ENCODE measurements at places on chromosomes 11 and 22.

GRCh38 chr11:64225608-64226506 is at the start of the genes NUDT22 and TRPT1:
Gene NUDT22 (plus strand): TSS chr11:64226274. CDS start chr11:64226653, 379 bp downstream.
Gene TRPT1 (minus strand): TSS chr11:64226186. CDS start chr11:64225860, 326 bp downstream.
- DNase-seq = peak; percentile 89

GRCh38 chr11:35207471-35208403 is 68.8 kb downstream of the CD44 start:
- DNase-seq = no peak

GRCh38 chr11:112229746-112230433 is 3.7 kb downstream of the PTS start:
- no peak for DNase-seq

- DNase-seq = no peak
Observed at GRCh38 chr11:70760416-70761020, 362.2 kb downstream of the CTTN start.

GRCh38 chr11:31865606-31866300 is 54.6 kb upstream of the PAX6 start:
- DNase-seq = no peak

DNA sequence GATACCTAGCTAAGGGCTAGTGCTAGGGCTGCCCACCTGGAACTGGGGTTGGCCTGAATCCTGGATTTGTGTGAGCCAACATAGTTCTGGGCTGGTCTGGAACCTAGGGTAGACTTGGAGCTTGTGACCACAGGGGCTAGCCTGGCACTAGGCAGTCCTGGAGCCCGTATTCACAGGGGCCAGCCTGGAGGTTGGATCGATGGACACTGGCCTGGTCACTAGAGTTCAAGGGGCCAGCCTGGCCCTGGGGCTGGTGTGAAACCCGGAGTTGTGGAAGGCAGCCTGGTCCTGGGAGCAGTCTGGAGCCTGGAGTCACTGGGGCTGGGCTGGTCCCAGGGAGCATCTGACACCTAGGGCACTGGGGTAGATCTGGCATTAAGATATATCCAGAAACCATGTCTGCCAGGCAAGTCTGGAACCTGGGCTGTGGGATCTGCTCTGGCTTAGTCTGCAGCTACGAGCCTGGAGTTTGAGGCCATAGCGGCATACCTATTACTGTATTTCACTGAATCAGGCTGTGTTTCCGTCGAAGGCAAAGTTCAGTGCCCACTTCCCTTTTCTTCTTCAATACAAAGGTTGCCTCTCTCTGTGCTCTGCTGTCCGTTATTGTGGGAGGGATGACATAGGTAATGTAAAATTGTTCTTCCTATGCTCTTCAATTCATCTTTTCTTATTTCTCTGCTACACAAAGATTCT is 9.1 kb upstream of the GLYATL1B start:
- no peak for DNase-seq

- no peak for DNase-seq
Observed at GRCh38 chr11:75919525-75919924, 104.5 kb downstream of the UVRAG start.

DNA sequence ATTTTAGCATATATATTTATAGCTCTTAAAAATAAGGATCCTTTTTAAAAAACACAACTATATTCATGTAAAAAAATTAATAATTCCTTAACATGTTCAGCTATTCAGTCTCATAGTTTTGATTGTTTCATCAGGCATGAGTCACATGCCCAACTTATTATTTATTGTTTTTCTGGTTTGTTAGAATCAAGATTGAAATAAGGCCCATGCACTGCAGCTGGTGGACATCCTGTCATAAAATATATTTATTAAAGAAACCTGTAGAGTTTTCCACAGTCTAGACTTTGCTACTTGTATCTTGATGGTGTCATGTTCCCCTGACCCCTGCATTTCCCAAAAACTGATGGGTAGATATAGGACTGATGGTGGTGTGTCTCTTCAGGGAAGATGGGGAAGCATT is 77.4 kb downstream of the PARVA start:
- DNase-seq = no peak

DNA sequence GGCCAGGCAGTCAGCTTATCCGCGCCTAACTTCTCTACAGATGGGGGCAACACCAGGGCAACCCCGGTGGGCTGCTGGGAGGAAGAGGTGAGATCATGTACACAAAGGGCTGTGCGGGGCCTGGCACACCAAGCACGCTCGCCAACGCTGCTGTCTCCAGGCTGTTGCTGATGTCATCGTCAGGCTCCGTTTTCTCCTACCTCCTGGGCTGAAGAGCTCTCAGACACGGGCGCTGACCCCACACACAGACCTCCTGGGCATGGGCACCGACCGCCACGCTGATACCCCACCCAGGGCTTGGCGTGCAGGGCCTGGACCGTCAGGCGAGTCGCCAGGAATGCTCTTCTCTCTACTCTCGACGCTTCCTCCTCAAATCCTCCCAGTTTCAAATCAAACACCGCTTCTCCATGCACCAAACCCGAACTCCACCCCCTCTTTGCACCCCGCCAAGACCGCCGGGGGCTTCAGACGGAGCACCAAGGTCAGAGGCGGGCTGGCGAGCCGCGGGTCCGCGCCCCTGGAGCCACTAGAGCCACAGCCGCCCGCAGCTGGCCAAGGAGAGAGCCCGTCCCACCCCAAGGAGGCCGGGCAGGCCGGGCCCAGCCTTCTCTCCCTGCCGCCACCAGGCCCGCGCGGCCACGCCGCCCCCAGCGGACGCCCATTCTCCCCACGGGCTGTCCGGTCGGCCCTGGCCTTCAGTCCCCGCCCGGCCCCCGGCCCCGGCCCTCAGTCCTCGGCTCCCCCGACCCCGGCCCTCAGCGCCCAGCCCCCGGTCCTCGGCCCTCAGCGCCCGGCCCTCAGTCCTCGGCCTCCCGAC is 772 bp downstream of the SBF1 start:
- no peak for DNase-seq

DNA sequence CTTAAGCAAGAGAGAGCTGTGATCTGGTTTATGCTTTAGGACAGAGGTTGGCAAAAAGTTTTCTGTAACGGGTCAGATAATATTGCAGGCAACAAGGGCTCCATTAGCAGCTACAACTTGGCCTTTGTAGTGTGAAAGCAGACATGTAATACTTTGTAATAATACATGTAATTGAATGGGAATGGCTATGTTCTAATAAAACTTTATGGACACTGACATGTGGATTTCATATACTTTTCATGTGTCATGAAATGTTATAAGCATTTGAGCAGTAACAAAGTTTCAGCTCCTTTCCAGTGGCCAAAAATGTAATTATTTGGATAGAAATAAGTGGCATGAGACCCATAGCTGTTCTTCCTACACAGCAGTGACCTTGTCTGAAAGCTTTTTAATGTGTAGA is 3.1 kb downstream of the DYNC2H1 start:
- no peak for DNase-seq

DNA sequence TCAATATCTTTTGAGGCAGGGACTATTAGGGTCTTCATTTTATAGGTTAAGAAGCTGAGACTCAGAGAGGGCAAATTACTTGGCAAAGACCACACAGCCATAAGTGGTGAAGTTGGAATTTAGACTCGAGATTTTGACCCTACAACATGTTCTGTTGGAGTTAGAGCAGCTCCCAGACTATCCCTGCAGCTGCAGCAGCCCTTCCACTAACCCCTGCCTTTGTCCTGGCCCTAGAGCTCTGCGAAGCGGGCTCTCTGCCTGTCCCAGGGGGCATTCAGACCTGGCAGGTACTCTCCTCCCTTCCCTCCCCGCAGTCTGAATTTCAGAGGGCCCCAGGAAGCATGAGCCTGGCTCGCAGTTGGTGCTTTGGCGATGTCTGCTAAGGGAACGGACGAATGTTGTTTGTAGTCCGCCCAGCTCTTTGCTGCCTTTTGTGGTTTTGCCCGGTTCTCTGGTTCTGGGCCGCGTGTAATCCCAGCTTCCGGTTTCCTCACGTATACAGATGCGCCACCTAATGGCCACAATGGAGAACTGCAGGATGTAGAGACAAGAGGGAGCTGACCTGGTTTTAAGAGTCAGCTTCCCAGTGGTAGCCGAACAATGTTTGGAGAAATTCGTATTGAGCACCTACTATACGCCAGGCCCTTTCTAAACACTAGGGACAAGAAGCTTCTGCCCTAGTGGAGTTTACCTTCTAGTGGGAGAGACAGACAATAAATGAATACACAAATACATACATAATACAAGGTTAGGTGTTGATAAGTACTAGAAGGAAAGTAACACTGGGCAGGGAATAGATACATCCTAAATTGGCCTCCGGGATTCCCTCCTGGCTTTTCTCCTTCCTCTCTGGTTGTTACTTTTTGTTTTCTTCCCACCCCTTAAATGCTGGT is 125.2 kb downstream of the ST3GAL4 start:
- DNase-seq = peak; percentile 43

- DNase-seq = no peak
Observed at GRCh38 chr11:11967669-11968510, 40.5 kb downstream of the DKK3 start.

- no peak for DNase-seq
Observed at GRCh38 chr11:44533921-44534711, 31.3 kb upstream of the CD82 start.

- no peak for DNase-seq
Observed at GRCh38 chr22:48923996-48924395, 903.7 kb downstream of the BRD1 start.

DNA sequence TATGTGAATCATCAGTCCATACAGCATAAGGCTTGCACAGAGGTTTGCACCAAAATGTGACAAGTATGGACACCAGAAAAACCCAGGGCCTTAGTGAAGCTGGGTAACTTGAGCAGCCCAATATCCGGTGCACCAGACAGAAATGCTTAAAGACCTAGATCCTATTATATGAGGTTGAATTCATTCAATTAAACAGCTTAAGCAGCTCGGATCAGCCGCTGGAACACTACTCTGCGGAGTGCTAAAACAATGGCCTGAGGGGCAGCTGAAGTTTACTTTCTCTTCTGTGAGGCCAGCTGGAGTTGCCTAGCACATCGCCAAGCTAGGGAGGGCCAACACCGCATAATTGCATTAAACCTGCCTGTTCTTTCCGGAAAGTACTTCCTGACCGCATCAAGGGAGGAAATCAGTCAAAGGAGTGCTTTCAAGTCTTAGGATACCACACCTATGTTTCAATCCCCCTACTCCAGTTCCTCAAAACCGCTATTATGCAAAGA is 17.0 kb upstream of the FAM181B start:
- DNase-seq = no peak

DNA sequence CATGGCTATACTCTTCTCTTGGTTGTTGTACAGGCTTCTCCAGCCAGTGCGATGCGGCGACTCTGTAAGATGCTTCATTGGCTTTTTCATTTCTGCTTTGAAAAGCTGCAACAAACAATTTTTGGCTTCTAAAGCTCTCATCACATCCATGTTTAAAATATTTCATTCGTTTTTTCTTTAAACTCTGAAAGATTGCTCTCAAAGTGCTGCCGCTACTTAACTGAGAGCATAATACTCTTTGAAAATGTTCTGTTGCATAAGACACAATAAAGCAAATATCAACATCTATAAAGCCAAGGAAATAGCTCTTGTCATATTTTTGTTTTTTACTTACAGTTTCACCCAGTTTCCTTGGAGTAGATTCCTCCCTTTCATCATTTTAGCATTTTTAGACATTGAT is 468.3 kb downstream of the TBC1D22A start:
- no peak for DNase-seq

DNA sequence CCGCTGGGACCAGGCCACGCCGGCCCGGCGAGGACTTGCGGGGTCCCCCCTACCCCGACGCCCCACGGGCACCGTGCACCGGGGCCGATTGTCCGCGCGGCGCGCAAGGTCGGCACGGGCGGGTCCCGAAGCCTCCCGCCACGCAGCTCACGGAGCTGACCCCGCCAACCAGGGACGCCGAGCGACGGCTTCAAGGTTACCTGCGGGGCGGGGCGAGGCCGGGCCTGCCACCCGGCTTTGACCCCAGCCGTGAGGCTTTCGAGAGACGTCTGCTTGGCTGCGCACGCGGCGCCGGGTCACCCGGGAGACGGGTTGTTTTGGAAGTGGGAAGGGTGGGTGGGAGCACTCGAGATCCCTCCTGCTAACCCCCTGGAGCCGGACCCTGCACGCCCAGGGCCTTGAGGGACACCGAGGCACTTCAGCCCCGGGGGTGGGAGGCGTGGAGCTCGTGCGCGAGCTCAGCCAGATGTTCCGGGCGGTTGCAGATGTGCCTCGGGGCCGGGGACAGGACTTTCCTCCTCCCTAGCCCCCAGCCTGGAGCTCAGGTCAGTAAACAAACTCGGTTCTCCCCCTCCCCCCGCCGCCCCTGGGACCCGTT is 3.2 kb upstream of the WNT11 start:
- no peak for DNase-seq

DNA sequence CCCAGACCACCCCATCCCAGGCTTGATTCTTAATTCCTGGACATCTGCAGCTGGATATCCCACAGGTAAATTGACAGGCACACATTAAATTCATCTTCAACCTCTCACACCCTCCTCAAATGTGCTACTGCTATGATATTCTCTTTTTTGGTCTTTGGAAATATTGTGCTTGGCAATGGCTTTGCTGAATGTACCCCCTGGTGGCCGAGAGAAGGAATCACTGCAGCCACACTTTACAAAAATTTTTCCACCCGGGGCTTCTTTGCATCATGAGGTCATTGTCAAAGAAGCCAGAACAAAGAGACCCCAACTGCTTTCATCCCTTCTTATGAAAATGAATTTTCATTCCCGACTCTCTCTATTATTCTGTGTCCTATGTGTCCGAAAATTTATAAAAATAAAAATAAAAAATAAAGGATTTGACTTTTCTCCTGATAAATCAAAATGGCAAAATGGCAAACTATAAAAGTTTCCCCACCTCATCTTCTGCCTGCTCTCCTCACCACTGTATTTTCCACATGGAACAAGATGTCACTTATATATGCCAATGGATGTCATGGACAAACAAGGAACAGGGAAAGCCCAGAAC is 15.0 kb upstream of the CYB5R2 start:
- no peak for DNase-seq

DNA sequence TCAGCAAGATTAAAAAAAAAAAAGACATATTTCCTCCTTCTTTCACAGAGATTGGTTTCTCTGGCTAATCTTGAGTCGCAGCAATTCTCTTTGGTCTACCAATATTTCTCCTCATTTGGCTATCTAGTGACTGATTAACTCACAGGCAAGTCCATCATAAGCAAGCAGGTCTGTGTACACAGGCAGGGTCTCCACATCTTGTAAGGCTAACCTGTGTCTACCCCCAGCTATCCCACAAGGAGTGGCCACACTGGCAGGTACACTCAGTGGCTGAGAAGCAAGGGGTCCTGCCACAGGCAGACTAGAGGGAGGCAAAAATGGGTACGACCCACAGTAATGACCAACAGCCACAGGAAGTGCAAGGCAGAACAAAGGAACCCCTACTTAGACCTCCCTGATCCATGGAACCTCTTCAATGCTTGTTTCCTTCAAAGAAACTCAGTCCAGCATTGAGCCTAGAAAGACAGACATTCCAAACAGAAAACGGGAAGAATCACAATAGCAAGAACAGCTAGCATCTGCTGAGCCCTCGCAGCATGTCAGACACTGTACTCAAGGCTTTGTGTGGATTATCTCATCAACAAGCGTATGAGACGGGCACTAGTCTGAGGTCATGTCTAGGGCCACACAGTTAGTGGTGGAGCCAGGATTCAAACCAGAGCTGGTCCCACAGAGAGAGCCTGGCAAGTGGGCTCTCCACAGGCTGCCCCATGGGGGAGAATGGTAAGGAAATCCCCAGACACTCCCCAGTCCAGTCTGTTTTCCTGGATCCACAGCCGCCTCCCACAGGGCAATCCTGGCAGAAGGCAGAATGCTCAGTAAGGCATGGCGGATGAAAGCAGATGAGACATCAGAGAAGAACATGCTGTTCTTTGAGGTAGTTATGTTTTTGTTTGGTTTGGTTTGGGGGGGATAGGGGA is 34.3 kb downstream of the PLEKHA7 start:
- no peak for DNase-seq

GRCh38 chr11:16248248-16248647 is 108.1 kb downstream of the SOX6 start:
- DNase-seq = no peak

- no peak for DNase-seq
Observed at GRCh38 chr11:47448566-47449427, at the start of gene RAPSN. Gene RAPSN (minus strand): TSS chr11:47449136. CDS start chr11:47448964, 172 bp downstream.
